Panc1 (cell line): ENCODE measurements at places on chromosomes 7 and 10.

GRCh38 chr7:787332-788240 is 44.7 kb upstream of the SUN1 start:
- no peak for DNase-seq

DNA sequence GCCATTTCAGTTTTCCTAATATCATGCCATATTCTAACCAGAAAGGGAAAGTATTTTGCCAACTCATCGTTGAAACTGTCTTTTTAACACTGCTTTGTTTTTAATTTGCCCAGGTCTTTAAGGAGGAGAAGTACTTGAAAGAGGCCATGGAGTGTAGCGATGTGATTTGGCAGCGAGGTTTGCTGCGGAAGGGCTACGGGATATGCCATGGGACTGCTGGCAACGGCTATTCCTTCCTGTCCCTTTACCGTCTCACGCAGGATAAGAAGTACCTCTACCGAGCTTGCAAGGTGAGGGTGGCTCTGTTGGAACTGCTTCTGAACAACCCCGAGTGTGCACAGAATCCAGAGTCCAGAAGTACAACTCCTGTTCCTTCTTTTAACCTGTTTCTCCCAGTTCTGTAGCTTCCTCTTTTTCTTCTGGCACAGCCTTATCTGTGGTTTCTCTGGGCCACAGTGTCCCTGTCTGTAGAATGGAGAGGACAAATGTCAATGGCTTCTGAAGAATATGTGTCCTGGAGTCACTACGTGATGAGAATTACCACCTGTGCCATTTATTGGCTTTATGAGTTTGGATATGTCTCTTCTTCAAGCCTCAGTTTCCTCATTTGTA is 60.1 kb downstream of the LANCL2 start:
- DNase-seq, result no peak

DNA sequence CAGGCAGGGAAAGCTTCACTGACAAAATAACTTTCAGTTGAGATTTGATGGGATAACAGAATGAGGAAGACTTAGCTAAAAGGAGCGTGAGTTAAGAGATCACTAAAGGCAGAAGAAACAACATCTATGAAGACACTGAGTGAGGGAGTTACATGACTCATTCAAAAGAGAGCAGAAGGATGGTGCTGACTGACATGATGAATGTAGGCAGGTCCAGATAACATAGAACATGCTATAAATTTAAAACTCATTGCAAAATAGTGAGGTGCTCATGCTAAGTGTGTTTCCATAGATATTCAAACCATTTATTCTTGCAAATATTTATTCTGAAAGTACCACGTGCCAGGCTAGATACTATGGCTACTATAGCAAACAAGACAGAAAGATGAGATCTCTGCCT is 116.4 kb upstream of the DGKB start:
- no peak for DNase-seq

DNA sequence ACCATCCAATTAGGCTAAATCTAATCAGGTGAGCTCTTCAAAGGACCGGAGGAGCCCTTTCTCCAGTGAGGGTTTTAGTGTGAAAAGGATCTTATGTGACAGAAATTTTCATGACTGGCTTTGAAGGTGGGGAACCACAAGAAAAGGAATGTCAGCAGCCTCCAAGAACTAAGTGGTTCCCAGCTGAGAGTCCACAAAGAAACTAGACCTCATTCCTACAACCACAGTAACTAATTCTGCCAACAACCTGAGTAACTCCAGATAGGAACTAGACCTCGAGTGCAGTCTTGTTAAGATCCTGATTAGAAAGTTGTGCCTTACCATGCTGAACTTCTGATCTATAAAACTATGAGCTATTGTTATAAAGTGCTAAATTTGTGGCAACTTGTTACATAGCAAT is 51.3 kb downstream of the PCLO start:
- DNase-seq, result no peak

DNA sequence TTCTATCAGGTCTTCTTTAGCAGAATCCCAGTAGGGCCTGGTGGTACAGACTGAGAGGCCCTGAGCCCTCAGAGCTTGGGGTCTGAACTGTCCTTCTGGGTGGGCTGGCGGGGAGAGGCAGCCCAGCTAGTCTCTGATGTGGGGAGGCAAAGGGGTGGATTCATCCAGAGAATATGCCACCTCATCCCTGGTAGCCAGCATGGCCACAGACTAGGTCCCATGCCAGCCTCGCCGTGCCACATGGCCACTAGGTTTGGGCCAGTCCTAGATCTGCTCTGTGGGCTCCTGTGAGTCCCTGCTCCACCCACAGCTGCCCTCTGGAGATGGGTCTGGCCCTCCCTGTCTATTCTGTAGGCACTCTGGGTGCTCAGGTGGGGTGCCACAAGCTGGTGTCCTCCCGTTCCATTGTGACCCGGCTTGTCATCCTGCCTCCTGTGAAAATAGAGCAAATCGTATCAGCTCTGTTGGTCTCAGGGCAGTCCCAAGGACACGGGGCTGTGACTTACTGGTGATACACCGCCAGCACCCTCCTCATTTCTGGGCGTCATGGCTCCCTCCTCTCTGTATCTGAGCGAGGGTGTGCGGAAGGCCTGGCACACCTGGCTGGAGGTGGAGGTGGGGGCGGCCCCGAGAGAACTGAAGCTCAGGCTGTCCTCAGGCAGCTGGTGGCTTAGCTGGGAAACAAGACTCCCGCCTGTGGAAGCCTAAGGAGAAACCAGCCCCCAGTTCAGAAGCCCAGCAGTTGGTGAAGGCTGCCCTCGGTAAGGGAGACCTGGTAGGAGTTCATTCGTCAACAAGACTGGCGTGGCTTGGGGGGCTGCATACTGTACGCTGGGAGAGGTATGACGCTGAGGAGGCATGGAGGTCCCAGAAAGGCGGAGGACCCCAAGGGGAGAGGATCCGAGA is 33.3 kb downstream of the UNC5B start:
- no peak for DNase-seq

- no peak for DNase-seq
Observed at GRCh38 chr7:130268463-130269317, 2.0 kb downstream of the CPA2 start.

DNA sequence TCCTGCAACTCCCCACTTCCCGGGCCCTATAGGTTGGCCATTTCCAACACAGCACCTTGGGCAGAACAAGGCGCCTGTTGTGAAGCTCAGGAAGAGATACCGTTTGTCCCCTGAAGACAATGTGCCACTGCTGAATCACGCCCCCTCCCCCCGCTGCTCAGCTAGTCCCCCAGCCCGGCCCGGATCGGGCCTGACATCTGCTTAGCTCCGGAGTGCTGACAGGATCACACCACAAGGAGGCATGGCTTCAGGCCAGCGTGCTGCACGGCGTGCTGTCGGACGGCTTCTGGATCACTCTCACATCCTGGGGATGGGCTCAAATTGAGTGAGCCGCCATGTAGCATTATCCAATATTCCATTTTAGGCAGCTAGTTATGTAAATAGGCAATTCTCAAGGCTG is 62.1 kb upstream of the EFCAB10 start:
- DNase-seq, result no peak
